Mesendoderm (in vitro differentiated cells): ENCODE measurements at places on chromosomes 12 and 14.

DNA sequence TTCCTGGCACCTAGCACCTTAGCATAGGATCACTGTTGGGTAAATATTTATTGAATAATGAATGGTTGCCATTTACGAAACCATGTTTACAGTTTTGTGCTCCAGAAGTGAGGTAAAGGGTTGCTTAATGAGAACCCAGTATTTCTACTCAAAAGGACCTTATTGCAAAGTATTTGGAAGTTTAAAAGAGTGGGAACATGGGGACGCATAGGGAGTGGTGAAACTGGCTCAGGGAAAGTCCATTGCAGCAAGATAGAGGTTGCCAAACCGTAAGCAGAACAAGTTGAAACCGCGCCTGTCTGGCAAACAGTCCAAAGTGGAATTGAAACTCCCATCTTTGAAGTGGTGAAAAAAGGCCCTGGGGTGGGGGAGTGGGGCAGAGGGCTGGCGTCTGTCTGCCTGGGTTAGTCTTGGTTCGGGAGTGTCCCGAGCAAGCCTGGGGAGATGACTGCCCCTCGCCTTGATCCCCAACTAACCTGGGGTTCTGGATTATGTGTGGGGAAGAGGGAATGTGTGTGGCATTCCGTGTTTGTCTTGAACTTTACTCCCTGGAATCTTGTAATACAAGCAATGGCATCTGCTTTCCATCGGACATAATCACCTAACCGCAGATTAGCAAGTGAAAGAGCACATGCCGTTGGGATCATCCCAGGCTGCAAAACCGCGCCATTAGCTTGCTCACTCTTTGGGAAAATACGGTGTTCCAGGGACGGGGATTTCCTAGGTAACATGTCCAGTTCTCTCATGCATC lies 7.2 kb downstream of the ALDH2 start:
- DNase-seq, result no peak

GRCh38 chr14:100042286-100042685 lies 22.9 kb upstream of the EVL start:
- no peak for DNase-seq

DNA sequence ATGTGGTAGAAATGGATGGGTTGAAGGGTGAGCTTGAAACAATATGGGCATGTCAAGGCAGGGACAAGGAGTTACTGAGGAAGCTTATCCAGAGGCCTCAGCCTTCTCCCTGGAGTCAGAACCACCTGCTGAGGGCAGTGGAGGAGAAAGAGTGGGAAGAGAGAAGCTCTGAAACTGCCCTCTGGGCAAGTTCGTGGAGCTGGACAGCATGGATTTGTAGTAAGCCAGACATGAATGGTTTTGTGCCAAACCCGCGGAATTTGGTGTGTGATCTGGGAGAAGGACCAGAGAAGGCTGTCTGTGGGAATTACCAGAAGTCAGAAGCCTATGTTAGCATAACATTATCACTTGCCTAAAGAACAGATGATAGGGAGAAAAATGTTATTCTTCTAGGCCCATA lies 164.8 kb downstream of the SLC41A2 start:
- DNase-seq, result no peak

- DNase-seq, result no peak
These were observed 9.2 kb downstream of the BEGAIN start for GRCh38 chr14:100577986-100578431.

DNA sequence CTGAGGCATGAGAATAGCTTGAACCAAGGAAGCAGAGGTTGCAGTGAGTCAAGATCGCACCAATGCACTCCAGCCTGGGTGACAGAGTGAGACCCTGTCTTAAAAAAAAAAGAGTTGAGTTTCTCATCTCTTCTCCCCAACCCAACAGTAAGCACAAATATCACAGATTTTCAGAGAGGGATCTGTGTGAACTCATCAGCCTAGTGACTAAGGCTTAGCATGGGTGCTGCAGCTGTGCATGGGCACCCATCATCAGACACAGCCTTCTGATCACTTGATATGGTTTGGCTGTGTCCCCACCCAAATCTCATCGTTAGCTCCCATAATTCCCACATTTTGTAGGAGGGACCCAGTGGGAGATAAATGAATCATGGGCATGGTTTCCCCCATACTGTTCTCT lies 298.9 kb downstream of the PCNX1 start:
- DNase-seq, result no peak

DNA sequence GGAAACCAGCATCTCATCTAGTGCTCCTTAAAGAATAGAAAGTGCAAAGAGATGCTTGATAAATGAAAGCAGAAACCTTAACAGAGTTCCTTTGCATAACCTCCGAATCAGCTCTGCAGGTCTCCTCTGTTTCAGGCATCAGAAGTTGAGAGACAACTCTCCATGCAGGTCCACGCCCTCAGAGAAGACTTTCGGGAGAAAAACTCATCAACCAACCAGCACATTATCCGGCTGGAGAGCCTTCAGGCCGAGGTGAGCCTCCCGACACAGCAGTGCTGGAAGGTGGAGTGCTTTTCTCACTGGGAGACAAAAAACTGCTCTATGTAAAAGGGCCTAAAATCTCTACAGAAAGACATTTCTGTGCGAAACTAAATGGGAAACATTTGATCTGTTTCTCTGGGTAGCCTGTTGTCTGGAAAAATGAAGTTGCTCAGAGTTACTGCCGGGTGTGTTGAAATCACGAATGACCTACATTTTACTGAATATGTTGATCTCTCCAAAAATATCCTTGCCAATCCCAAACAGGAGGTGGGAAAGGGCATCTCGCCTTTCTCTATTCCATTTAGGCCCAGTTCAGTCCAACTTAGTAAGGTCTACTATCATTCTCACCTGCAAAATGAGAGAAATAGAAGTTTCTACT lies 54.9 kb downstream of the RAB35 start:
- DNase-seq, result no peak

DNA sequence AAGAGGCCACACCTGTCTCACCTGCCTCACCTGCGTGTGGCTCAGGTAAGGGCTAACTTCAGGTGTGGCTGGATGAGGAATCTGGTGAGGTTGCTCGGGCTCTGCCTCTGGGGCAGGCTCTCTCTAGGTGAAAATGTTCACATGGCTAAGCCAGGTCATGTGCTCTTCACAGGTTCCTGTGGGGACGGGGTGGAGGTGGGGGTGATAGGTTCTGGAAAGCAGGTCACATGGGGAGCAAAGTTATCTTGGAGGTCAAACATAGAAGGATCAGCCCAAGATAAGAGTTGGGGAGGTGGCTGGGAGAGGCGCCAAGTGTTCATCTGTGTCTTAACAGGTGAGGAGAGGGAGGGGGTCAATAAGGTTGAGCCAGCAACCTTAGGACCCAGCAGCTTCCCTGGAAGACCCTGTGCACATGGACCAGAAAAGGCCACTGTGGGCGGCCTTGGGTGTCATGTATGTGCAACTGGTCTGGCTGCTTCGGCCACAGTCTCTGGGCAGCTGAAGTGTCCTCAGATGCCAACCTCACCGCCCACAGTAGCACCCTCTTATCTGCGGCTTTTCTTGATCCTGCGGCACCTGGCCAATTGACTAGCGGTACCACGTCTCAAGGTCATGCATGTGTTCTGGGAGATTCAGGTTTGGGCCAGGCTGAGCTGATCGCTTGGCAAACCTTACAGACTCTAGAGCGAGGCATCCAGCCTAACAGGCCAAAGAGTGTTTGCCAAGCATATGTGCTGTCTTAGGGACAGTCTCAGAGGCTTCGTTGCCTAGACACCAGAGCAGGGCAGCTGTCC lies 60.5 kb downstream of the CACNA1C start:
- DNase-seq, result no peak

DNA sequence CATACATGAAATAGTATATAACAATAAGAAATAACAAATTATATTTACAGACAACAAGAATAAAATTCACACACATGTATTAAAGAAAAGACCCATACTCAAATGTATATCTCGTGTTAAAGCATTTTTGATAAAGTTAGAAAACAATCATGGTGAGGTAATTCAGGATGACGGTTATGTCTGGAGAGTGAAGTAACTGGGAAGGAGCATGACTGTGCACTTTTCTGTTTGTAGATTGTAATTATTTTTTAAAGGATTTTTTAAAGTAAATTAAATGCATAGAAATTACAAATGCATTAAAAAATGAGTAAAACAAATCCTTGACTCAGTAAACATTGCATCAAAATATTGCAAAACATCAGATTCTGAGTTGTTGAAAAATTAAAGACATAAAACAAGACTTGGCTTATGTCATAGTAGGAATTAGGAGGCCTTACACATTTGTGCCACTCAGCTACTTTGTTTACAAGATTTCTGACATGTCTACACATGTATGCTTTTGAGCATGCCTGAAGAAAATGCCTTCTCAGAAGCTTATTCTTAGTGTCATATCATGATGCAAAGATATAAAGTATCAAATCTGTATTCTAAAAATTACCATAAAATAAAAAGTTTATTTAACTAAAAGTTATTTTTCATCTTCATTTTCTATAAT lies 1325.1 kb downstream of the SLC16A7 start:
- DNase-seq, result no peak

- no peak for DNase-seq
These were observed 6.2 kb upstream of the ZDHHC17 start for GRCh38 chr12:76757694-76758093.

GRCh38 chr14:39773387-39774126 lies 341.3 kb upstream of the FBXO33 start:
- no peak for DNase-seq

DNA sequence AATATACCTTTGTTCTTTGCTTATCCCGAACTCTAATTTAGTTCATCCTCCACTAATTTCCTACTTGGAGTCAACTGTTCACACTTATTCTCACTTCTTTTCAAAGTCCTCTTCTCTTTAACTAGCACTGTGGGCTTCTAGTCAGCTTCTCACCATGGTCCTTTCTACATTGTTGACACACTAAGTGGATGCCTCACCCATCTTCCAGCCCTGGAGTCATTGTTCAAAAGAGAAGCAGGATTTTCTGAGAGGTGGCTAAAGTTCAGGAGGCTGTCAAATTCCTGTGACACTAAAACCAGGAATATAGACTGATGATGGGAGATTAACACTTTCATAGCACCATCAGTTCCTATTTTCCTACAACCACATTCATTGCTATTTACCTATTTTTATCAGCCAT lies 99.3 kb downstream of the PHLDA1 start:
- no peak for DNase-seq

DNA sequence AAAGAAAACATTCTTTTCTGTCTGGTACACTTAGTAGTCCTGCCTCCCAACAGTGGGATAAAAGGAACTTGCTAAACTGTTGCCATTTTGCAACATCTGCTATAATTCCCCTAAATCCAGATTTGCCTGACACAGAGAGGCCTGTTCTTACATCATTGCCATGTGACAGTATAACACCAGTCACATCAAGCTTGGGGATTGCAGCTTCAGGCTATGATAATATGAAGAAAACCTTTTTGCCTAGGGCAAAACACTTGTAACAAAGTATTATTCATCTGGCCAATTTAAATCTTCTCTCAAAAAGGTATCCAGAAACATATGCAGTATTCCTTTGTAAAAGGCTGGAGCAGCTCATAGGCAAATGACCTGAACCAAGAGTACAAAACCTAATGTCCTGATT lies 80.9 kb upstream of the OTX2 start:
- no peak for DNase-seq

GRCh38 chr14:95575840-95576473 lies 41.1 kb downstream of the GLRX5 start:
- peak; percentile 88 for DNase-seq

DNA sequence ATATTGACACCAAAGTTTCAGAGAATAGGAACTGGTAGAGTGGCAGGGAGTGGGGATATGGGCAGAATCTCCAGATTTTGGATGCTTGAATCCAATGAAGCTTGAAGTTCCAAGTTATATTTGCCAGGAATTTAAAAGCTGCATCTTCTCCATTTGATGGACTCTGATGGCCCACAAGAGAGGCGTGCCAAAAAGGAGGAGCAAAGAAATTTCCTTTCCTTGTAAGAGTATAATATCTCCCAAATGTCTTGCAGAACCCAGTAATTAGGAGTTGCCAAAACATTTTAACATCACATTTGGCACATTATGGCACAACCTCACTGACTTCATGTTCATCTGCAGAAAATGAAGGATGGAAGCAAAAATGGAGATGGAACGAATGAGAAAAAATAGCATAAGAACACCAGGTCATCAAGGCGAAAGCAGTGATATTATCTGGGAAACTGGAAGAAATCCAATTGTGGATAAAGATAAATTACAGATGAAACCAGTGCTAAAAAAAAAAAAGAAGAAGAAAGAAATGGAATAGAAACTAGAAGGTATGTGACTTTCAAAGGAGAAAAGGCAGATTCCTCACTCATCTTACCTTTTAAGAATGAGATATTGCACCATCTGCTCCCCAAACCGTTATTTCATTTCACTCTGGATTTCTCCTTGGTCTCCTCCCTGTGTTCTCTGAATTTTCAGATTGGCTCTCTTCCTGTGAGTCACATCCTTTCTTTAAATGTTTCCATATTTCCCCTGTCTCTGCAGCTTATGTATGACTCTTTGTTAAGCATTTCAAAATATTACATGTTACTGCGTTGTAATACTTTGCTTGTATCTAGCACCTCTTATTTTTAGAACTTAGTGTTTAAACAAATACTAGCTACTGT lies 13.5 kb upstream of the FLRT2 start:
- DNase-seq, result no peak

DNA sequence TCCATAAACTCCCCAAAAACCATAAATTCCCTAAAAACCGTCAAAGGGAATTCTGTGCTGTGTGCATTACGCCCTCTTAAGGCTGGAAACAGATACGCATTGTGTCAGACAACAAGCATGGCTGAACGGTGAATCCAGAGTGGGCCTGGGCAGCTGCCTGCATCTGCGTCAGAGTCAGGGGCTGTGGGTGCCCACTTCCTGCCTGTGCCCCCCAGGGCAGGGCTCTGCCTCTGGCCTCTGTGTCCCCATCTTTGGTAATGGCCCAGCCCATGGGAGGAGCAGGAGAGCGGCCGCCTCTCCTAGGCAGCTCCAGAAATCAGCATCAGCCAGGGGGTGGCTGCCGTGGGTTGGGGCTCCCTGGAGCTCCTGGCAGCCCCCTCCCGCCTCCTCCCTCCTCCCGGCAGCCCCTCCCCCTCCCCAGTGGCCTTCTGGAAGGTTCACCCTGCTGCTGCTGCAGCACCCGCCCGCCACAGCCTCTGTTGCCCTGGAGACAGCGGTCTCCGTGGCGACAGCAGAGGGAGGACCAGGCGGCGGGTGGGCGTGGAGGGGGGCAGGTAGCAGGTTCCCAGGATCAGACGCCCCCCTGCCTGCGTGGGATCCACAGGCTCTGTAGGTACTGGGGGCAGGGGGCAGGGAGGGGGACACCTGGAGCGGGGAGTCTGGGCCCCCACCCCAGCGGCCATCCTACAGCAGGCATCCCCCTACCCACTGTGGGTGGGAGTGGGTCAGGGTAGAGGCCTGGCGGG lies 5.9 kb downstream of the MMP17 start:
- peak; percentile 54 for DNase-seq

- no peak for DNase-seq
These were observed 159.3 kb downstream of the CAND1 start for GRCh38 chr12:67428431-67428830.

GRCh38 chr12:64058541-64059265 lies 163.4 kb downstream of the KICS2 start:
- DNase-seq, result peak; percentile 37
